ENCODE measurements at places on chromosomes 3 and 15.

DNA sequence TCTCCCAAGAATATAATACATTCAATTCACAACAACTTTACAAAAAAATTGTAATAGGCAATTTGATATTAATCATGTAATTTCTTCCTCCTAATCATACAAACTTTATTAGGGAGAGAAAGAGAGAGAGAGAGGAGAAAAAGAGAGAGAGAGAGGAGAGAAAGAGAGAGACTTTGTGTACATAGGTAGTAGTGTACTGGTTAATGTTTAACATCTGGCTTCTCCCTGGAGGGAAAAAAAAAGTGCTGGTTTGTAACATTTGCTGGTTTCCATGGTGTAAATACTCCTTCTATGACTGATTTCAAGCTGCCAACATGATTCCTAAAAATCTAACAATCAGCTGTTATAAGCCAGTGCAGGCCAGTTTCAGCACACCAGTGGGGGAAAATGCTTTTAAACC is 98.0 kb upstream of the ARHGEF26 start:
- H3K27ac ChIP-seq: no peak overlapping the region
- peaks cover 2% of the 10 kb centered on the region for H3K36me3 ChIP-seq
- no peak for DNase-seq

DNA sequence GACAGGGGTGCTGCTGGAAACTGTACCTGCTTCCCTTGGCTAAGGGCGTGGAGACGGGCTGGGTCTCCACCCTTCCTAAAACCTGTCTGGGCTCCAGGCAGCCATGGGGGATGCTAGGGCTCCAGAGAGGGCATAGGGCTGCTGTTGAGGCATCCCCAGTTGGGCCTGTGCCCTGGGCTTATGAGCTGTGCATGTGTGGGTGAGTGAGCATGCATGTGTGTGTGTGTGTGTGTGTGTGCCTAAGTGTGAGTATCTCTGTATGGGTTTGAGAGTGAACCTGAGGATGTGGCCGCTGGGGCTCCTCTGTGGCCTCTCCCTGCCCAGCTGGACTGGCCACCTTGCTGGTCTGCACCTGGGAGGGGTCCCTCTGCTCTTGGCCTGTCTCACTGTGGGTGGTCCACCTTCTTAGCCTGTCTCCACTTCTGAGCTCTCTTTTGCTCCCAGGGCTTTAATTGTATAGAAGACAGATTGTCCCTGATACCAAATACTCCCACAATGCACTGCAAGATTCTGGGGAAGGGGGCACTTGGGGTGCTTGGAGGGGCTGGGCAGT is 11.9 kb upstream of the TMEM115 start:
- DNase-seq: no peak
- H3K27ac ChIP-seq: no peak overlapping the region
- no peaks in the 10 kb centered on the region for H3K36me3 ChIP-seq
- peaks cover 9% of the 10 kb centered on the region for H3K4me1 ChIP-seq
- no peak overlapping the region for H3K4me3 ChIP-seq
- H3K27me3 ChIP-seq: no peaks in the 10 kb centered on the region

DNA sequence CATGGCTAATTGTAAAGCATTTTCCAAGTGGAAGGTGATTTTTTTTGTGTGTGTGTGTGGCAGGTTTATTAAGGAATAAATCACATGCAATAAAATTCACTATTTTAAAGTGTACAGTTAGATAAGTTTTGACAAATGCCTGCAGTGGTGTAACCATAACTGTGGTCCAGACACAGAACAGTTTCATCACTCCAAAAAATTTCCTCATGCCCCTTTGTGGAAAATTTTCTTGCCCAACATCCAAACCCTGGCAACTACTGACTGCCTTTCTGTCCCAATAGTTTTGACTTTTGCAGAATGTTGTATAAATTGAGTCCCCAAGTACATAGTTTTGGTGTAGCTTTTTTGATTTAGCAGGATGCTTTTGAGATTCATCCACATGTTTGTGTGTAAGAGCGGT is 135.1 kb upstream of the KLHL25 start:
- no peak for DNase-seq
- H3K36me3 ChIP-seq: peaks cover 3% of the 10 kb centered on the region
- H3K27me3 ChIP-seq: no peaks in the 10 kb centered on the region
- no peak overlapping the region for H3K4me3 ChIP-seq

- H3K4me1 ChIP-seq: no peaks in the 10 kb centered on the region
- no peaks in the 10 kb centered on the region for H3K27me3 ChIP-seq
- H3K36me3 ChIP-seq: no peaks in the 10 kb centered on the region
- DNase-seq: no peak
- no peak overlapping the region for H3K27ac ChIP-seq
Measured at GRCh38 chr3:104066658-104067057, 1300.1 kb upstream of the ALCAM start.

GRCh38 chr15:51374131-51374530 is 32.7 kb downstream of the GLDN start:
- no peak for DNase-seq
- H3K36me3 ChIP-seq: no peaks in the 10 kb centered on the region
- H3K27me3 ChIP-seq: peaks cover 8% of the 10 kb centered on the region
- peaks cover 2% of the 10 kb centered on the region for H3K4me1 ChIP-seq

GRCh38 chr15:92667287-92667904 is 11.8 kb upstream of the FAM174B start:
- peak overlapping the region; percentile 57 for H3K4me3 ChIP-seq
- H3K4me1 ChIP-seq: peaks cover 6% of the 10 kb centered on the region
- no peak overlapping the region for H3K27ac ChIP-seq
- peaks cover 2% of the 10 kb centered on the region for H3K36me3 ChIP-seq
- H3K27me3 ChIP-seq: peaks cover 52% of the 10 kb centered on the region

- peaks cover 19% of the 10 kb centered on the region for H3K27me3 ChIP-seq
- no peak for DNase-seq
- peak overlapping the region; percentile 54 for H3K27ac ChIP-seq
- peaks cover 12% of the 10 kb centered on the region for H3K4me1 ChIP-seq
- H3K4me3 ChIP-seq: peak overlapping the region; percentile 94
Measured at GRCh38 chr15:65384505-65384894, 6.7 kb upstream of the IGDCC3 start.

DNA sequence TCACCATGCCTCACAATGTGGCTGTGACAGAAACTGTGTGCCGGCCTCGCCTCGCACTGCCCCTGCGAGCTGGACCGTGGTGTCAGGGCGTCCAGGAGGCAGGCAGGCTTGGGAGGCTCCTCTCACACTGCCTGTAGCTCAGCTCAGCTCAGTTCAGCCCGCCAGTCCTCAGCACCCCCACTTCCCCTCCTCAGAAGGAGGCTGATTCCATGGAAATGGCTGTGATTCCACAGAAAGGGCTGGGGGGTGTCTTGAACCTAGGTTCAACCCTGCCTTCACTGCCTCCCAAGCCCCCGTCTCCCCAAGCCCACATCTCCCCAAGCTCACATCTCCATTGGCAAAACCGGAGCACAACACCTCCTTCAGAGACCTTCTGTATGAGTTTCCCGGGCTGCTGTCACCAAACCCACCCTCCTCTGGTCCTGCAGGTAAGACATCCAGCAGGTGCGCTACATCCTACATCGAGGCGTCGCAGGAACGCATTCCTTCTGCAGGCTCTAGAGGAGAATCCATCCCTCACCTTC is 94.0 kb downstream of the OCA2 start:
- no peaks in the 10 kb centered on the region for H3K27me3 ChIP-seq
- no peak overlapping the region for H3K27ac ChIP-seq
- no peak overlapping the region for H3K4me3 ChIP-seq
- no peaks in the 10 kb centered on the region for H3K36me3 ChIP-seq
- no peak for DNase-seq

DNA sequence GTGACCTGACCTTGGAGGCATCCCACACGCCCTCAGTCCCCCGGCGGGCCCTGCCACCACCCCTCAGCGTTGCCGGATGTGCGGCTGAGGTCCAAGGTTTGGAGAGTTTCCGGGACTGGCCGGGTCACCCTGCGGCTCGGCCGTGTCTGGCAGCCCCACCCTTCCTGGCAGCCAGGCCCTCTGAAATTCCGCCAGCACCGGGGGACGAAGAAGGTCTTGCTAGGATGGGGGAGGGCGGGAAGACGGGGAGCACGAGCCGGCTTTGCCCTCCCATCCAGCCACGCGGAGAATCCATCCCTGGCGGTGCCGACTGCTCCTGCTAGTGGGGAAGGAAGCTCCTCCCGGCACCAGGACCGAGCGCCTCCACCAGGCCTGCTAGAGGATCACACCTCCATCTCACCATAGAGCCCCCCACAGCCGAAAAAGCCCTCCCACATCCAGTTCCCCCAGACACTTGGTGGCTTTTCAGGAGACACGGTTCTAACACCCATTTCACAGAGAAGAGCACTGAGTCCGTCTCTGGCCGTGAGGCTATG is 81.5 kb downstream of the CPN2 start:
- DNase-seq: no peak
- H3K4me3 ChIP-seq: no peak overlapping the region
- H3K4me1 ChIP-seq: peaks cover 11% of the 10 kb centered on the region
- no peak overlapping the region for H3K27ac ChIP-seq

GRCh38 chr15:57892181-57892580 is 173.3 kb downstream of the ALDH1A2 start:
- no peak overlapping the region for H3K4me3 ChIP-seq
- peaks cover 2% of the 10 kb centered on the region for H3K36me3 ChIP-seq
- no peak for DNase-seq
- no peak overlapping the region for H3K27ac ChIP-seq

DNA sequence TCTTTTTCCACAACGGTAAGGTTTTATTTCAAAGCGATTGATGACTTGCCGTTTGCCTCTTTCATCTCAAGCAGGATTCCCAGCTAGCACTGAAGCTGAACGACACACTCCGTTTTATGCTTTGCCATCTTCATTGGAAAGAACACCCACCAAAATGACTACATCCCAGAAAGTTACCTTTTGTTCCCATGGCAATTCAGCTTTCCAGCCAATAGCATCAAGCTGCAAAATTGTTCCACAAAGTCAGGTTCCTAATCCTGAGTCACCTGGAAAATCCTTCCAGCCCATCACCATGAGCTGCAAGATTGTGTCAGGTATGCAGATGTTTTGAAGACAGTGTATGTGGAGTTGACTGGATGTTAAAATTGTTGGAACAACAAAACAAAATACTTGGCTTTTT is 56.5 kb downstream of the YEATS2 start:
- H3K4me3 ChIP-seq: no peak overlapping the region
- H3K27ac ChIP-seq: no peak overlapping the region
- DNase-seq: no peak
- peaks cover 2% of the 10 kb centered on the region for H3K4me1 ChIP-seq

DNA sequence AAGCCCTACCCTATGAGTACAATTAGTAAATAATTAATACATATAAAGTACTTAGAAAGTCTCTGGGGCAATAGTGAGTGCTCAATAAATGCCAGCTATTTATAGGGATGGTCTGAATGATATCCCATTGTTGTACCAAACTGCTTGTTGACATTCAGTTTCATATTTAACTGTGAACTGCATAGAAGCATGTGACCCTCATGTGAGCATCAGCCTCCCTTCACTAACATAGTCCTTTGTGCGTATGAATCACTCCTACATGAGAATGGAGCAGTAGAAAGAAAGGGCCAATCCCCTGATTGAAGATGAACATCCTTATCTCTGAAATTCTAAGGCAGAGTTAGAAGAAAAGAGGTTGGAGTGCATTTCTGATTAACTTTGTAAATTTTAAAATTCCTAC is 68.7 kb upstream of the ATP10A start:
- H3K36me3 ChIP-seq: no peaks in the 10 kb centered on the region
- H3K27me3 ChIP-seq: peaks cover 19% of the 10 kb centered on the region
- DNase-seq: no peak
- no peak overlapping the region for H3K4me3 ChIP-seq
- H3K27ac ChIP-seq: no peak overlapping the region

DNA sequence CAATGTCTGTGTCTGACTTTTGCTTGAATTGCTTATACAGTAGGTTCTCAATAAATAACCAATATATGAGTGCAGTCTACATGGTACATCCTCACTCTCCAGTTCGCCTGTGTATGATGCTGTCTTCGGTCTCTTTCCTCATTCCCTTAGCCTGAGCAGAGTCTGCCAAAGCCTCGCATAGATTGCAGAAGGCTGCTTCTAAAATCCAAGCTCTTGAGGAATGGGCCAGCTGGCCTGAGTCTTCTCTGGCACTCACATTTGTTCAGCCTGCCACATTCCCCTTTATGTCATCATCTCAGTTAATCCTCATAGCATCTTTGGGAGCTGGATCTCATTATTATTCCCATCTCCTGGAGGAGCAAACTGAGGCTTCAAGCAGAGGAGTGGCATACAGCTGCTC is 27.2 kb upstream of the ADAMTS7 start:
- DNase-seq: no peak
- no peak overlapping the region for H3K4me3 ChIP-seq
- peaks cover 18% of the 10 kb centered on the region for H3K27me3 ChIP-seq
- peak overlapping the region; percentile 43 for H3K27ac ChIP-seq
- H3K4me1 ChIP-seq: peaks cover 2% of the 10 kb centered on the region
- peaks cover 6% of the 10 kb centered on the region for H3K36me3 ChIP-seq

DNA sequence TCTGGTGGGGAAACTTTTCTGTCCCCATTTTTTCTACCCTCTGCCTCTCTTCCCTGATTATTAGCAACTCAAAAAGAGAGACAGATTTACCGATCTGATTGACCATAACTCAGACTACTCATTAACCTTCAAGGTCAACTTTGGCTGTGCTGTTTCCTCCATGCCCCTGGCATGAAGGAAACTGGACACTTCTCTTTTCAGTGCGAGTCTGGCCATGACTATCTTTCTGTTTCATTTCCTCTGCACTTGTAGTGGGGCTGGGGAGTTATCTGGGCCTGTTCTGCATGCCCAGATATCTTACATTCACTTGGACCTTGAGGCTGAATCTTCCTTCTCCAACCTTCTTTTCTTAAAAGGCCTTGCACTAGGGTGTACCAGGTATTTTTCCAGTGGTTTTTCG is 76.9 kb upstream of the SLCO2A1 start:
- H3K27me3 ChIP-seq: no peaks in the 10 kb centered on the region
- H3K4me3 ChIP-seq: no peak overlapping the region
- H3K36me3 ChIP-seq: no peaks in the 10 kb centered on the region
- H3K4me1 ChIP-seq: no peaks in the 10 kb centered on the region
- no peak overlapping the region for H3K27ac ChIP-seq

GRCh38 chr15:98241032-98241554 is 280.6 kb downstream of the ARRDC4 start:
- no peaks in the 10 kb centered on the region for H3K27me3 ChIP-seq
- no peaks in the 10 kb centered on the region for H3K4me1 ChIP-seq
- no peak overlapping the region for H3K4me3 ChIP-seq
- H3K27ac ChIP-seq: no peak overlapping the region

GRCh38 chr3:105101603-105102002 is 265.1 kb upstream of the ALCAM start:
- H3K36me3 ChIP-seq: no peaks in the 10 kb centered on the region
- no peak for DNase-seq
- no peaks in the 10 kb centered on the region for H3K4me1 ChIP-seq
- no peak overlapping the region for H3K27ac ChIP-seq
- H3K4me3 ChIP-seq: no peak overlapping the region

GRCh38 chr3:53103397-53104296 is 26.6 kb downstream of the RFT1 start:
- H3K4me3 ChIP-seq: no peak overlapping the region
- DNase-seq: no peak
- peaks cover 38% of the 10 kb centered on the region for H3K4me1 ChIP-seq
- H3K27me3 ChIP-seq: no peaks in the 10 kb centered on the region

GRCh38 chr3:122523317-122523716 is 8.6 kb upstream of the KPNA1 start:
- H3K4me1 ChIP-seq: no peaks in the 10 kb centered on the region
- H3K27me3 ChIP-seq: no peaks in the 10 kb centered on the region
- no peak for DNase-seq
- H3K36me3 ChIP-seq: peaks cover 9% of the 10 kb centered on the region
- H3K27ac ChIP-seq: no peak overlapping the region

All from T-helper 17 cell (primary cell).